Stimulated activated CD8-positive, alpha-beta memory T cell treated with anti-CD3 and anti-CD28 coated beads, Interleukin-7, amount 100 ng/mL, for 4 hours (primary cell): ENCODE measurements at places on chromosomes 7 and 10.
A peak's percentile ranks its signal among the peaks of the same experiment; 100 is the strongest.

- DNase-seq: no peak
Observed at GRCh38 chr10:389261-389790, 254.1 kb downstream of the ZMYND11 start.

- no peak for DNase-seq
Observed at GRCh38 chr10:63767138-63767801, 246.1 kb downstream of the REEP3 start.

- no peak for DNase-seq
Observed at GRCh38 chr7:100053215-100053614, 3.6 kb downstream of the ZSCAN21 start.

DNA sequence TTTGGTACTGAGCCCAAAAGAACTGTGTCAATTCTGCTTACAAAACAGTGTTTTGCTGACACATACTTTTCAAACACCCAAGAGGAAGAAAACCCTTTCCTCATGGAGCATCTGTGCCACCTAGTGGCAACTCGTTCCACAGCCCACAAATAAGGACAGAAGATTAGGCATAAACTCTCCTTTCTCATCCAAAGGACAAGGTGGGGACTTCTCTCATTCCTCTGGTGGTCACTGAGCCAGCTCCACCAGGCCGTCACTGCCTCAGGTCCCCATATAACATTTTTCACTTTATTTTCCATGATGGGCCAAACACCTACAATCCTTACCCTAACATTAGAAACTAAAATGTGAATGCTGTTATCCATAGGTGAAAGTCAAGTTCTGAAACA, 76.9 kb downstream of the RNF216 start:
- DNase-seq: peak; percentile 70

DNA sequence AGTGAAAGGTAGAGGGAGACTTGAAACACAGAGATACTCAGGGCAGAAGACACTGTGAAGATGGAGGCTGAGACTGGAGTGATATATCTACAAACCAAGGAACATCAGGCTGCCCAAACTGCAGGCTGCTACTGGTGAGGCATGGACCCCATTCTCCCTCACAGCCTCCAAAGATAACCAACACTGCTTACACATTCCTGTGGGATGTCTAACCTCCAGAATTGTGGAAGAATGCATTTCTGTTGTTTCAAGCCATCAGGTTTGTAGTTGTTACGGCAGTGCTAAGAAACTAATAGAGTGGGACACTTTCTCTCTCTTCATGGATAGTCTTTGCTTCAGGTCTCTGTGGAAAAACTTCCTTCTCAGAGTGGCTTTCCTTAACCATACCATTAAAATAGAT, 182.6 kb upstream of the TMEM106B start:
- no peak for DNase-seq

DNA sequence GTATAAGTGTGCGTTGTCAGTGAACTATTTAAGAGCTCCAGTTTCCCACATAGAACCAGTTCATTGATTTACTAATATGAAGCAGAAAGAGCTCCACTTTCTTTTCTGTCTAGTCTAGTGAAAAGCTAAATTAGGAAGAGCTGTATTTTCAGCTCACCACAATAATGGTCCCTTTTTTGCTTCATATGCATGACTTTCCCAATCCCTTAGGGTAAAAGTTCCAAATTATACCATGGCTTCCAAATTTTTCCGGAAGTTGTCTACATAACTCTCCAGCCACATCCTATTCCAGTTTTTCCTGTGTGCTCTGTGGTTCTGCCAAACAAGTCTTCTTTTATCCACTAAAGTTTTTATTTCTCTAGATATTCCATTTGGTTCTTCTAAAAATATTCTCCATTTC, 685.2 kb downstream of the REEP3 start:
- DNase-seq: no peak

GRCh38 chr7:20798694-20799121, 12.0 kb upstream of the SP8 start:
- no peak for DNase-seq

GRCh38 chr10:77566236-77566635, 71.4 kb downstream of the KCNMA1 start:
- DNase-seq: no peak

GRCh38 chr10:11404901-11405300, 206.5 kb downstream of the USP6NL start:
- no peak for DNase-seq

- DNase-seq: no peak
Observed at GRCh38 chr7:137755427-137755826, 91.3 kb downstream of the DGKI start.

GRCh38 chr7:131741446-131741845, 185.0 kb upstream of the PODXL start:
- DNase-seq: no peak

DNA sequence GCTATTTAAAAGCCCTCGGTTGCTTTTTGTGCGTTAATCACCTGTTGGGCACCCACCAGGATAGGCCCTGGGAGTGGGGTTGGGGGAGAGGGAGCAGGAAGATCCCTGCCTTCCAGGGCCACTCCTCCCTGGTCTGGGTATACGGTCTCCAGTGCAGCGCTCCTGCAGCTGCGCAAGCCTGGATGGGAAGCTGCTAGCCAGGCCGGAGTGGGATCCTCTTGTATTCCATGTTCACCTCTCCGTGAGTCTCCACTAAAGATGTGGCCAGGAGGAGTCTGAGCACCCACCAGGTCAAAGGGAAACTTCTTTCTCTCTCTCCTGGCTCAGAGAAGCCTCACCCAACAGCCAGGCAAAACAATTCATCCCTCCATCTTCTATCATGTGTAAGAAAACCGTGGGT, 78.8 kb upstream of the ANLN start:
- no peak for DNase-seq

GRCh38 chr10:50501924-50502452, 121.8 kb downstream of the SGMS1 start:
- no peak for DNase-seq

- no peak for DNase-seq
Observed at GRCh38 chr10:124259139-124259825, 159.4 kb downstream of the OAT start.

DNA sequence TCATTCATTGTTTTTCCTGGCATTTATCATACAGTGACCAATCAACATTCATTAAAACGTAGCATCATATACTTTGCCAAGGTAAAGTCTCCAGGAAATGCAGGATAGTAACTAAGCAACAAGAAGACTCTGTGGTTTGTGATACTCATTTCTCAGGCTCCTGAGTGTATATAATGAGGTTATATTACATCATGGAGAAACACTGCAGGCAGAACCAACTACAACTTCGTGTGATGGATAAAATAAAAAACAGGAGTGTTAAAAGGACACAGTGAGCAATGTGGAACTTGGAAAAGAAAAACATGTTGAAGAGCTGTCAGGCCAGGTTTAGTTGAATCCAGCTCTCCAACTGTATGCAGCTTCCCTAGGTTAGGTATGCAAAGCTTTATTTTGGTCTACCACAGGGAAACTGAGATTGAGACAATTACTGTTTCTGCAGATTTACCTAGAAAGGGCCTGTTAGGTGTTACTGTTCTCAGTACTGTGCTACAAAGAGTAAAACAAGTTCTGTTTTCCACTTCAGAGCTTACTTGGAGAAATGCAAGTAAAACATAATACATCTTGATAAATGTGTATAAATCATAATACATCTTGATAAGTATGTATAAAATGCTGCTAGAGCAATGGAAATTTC, 7.8 kb upstream of the CCNY start:
- DNase-seq: no peak

DNA sequence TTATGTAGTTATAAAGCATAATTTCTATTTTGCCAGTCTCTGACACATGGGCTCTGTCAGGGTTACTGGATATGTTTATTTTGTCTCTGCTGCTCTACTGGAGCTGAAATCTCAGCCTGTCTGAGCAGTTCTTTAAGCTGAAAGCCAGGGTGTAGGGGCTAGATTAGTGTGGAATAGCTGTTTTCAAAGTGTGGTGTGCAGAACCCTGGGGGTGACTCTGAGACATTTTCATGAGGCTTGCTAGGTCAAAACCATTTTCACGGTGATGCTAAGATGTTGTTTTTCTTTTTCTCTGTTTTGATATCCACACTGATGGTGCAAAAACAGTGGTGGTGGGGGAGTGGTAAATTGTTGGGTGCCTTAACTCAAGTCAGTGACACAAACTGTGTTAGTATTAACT, 45.5 kb downstream of the CREM start:
- no peak for DNase-seq

DNA sequence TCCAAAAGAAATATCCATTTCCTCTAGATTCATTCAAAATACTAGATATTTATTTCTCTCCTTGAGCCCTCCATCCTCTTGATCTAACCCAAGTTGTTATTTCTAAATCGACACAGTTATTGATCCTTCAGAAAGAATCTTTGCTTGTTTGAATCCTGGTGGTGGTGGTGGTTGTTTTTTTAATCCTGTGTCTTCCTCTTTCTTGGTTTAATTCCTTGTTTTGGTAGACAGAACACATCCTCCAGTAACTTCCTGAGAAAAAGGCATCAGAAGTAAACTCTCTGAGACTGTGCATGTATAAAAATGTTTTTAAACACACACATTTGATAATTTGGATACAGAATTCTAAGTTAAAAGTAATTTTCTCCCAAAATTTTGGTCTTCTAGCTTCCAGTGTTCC, 49.9 kb downstream of the SIRT1 start:
- DNase-seq: no peak

- no peak for DNase-seq
Observed at GRCh38 chr10:93397020-93397419, 85.1 kb downstream of the MYOF start.

GRCh38 chr10:93541402-93542357, 24.8 kb upstream of the FFAR4 start:
- DNase-seq: no peak

GRCh38 chr7:155462163-155462735, 4.3 kb downstream of the EN2 start:
- no peak for DNase-seq

- no peak for DNase-seq
Observed at GRCh38 chr7:122884186-122884585, 2.1 kb downstream of the CADPS2 start.

GRCh38 chr10:124092250-124092859, 1.0 kb downstream of the CHST15 start:
- DNase-seq: peak; percentile 17

DNA sequence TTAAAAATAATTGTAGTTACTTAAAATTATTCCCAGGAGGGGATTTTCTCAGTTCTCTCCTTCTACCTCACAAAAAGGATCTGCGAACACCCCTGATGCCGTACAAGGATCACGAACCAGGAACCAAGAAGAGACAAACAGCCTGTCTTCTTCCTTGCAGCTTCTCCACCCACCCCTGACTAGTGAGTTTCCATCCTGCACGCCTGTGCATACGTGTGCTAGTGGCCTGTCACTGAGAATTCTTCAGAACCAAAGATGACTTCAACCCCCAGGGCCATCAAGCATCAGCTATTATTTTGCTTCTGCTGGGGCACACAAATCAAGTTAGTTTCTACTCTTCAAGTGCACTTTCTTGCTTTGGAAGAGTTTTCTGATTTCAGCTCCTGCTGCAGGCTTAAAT, 175.5 kb upstream of the KLF6 start:
- DNase-seq: no peak

GRCh38 chr10:70682920-70683600, 10.8 kb downstream of the ADAMTS14 start:
- DNase-seq: peak; percentile 22

DNA sequence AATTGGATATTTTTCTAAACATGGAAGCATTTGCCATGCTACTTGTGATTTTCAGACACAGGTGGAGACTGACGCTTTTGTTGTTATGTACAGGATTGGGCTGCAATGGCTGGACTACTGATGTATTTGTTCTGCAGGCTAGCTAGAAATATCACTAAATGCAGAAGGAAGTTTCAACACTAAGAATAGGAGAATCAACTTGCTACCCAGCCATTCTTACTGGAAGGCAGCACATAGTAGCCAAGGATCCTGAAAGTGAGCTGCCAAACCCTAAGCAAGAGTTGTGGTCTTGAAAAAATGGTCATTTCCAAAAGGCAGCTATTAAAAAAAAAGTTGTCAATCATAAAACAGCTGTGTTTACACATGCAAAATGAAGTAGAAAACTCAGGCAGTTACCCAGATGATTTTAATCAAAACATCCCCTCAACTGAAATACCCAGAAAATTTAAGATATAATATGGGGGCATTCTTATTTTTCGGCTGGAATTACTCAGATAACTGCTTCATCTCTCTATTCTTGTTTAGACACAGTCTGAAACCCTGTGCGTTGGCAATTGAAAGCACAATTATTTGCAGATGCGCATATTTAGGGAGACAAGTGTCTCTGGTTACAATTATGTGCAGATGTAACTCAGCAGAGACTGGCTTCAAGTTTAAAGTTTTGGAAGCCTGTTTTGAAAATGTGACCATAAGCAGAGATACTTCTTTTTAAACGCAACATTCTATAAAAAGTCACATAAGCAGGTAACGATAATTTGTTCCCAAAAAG, 31.2 kb downstream of the GFRA1 start:
- no peak for DNase-seq

DNA sequence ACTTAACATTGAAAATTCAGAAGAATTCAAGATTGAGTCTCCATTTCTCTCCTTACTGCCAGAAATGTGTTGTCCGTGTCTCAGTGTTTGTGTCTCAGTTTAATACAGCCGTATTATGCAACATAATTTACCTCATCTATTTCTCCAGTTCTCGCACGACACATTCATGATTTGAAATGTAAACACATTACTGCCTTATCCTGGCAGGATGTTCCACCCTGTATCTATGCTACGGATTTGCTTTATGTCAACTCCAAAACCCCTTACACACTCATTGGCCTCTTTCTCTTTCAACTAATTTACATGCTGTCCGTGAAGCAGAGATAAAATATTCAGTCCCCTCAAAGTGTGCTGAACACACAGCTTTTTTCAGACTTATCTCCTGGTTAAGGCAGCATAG, 653.7 kb upstream of the SEMA3D start:
- DNase-seq: no peak

DNA sequence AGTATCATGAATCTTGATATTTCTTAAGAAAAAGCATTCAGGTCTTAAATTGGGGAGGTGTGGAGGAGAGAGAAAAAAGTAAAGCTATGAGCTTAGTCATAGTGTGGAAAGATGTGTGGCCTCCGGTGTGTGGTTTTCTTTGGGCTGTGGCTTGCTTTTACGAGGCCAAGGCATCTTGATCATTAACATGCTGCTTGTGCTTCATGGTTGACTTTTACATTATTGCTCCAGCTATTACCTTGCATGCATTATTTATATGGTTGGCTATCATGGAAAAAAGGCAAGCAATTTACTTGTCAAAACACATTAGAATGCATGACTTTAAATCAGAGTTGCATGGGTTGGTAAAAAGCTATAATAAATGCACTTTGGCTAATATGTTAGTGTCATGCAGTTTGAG, 300.7 kb upstream of the ADARB2 start:
- DNase-seq: no peak

- no peak for DNase-seq
Observed at GRCh38 chr10:103874730-103875129, 19.4 kb upstream of the SH3PXD2A start.

GRCh38 chr10:88190123-88190522, 326.7 kb downstream of the PTEN start:
- no peak for DNase-seq

- DNase-seq: no peak
Observed at GRCh38 chr7:26681819-26682418, 182.5 kb downstream of the SKAP2 start.

DNA sequence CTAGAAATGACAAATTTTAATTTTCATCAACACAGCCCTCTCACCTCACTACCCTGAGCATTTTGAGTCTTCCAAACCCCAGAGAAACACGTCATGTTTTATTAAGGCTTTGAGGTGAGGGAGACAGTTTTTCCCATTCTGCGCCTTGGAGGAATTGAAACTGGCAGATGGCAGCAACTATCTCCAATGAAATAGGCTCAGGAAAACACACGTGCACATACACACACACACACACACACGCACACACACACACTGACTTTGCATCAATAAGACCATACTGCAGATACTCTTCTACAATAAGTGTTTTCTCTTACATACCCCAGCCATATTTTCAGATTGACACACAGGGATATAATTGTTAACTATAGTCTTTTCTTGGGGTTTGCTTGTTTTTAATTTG, 3.2 kb upstream of the SFTPA2 start:
- DNase-seq: no peak
